Vagina (tissue), 2 donors: ENCODE measurements at places on chromosomes 4 and X.

DNA sequence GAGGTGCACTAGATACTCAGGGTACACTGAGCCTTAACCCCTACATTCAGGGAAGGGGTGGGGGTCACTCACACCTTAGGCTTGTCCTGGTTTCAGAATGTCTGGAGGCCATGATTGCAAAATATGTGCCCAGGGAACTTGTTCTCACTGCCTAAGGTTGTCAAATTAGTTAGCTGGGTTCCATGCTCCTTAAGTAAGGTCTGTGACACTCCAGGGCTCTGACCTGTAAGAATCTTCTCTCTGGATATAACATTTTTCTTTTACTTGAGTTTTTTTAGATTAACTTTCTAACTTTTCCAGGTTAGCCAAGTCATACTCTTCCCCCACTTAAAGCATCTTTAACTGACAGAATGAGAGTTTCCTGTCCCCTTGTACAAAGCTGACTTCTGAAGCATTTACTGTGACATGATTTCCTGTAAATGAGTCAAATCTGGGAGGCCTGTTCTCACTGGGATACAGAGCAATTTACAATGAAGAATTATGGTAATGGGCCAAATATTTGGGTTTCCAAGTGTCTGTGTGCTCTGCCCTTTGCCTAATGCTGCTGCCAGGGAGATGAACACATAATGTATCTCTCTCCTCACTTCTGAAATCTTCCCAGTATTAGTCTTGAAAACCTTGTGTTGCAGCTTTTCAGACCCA lies 101.7 kb downstream of the GATB start:
- no peak for DNase-seq

GRCh38 chr4:185933078-185933581 lies 121.1 kb upstream of the SORBS2 start:
- no peak for DNase-seq

- no peak for DNase-seq
Measured at GRCh38 chr4:183098019-183098722, 886 bp upstream of the WWC2 start.

DNA sequence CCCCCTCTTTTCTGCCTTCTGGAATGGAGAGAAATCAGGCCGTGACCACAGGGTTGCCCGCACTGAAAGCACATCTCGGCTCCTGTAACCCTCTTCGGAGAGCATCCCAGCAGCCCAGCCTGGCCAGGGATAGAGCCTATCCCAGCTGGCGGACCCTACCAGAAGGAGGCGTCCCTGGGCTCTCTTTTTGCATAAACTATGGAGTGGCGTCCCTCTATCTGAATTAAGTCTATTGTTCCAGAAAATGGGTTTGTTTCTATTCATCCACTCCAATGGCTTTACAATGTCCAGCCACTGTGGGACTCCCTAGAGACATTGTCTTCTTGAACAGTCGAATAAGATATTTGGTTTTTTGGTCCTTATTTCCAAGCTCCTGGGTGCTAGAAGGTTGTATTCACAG lies 689 bp upstream of the NHSL2 start:
- no peak for DNase-seq

GRCh38 chr4:182245541-182246215 lies 2.5 kb downstream of the TENM3 start:
- no peak for DNase-seq

GRCh38 chr4:43816116-43816515 lies 632.5 kb downstream of the KCTD8 start:
- DNase-seq: no peak
